ENCODE measurements at places on chromosomes 3 and 15. TPM values are rescaled to one million over a fixed set of nuclear protein-coding genes. Genes with fewer than 3 reads are reported as not detected.
A peak's percentile ranks its signal among the peaks of the same experiment; 100 is the strongest.

DNA sequence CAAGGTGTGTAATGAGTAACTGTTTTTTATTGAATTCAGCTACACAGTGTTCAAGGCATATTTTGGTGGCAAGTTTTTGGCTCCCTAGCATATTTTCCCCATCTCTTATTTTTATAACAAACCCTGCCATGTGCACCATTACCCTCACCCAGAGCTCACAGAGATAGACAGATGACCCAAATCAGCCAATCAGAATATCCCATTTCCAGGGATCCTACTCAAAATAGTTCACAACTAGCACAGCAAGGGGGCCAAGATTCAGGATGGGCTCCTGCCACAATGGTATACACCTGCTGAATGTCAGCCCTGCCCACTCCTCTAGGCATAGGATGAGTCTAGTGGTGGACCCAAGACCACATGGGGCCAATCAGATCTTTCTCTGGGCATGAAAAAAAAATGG lies 78.8 kb upstream of the SETMAR start:
- H3K4me1 ChIP-seq, result no peaks in the 10 kb centered on the region
- H3K27me3 ChIP-seq, result no peaks in the 10 kb centered on the region
- no peaks in the 10 kb centered on the region for H3K36me3 ChIP-seq
- H3K27ac ChIP-seq, result no peak overlapping the region
- no peak for DNase-seq

GRCh38 chr15:98493966-98494511 lies 154.3 kb upstream of the IGF1R start:
- DNase-seq, result no peak
- H3K27ac ChIP-seq, result no peak overlapping the region
- H3K27me3 ChIP-seq, result peaks cover 2% of the 10 kb centered on the region
- H3K4me1 ChIP-seq, result no peaks in the 10 kb centered on the region

GRCh38 chr3:171295484-171296373 lies 164.5 kb downstream of the TNIK start:
- no peak overlapping the region for H3K27ac ChIP-seq
- H3K4me3 ChIP-seq, result no peak overlapping the region
- H3K27me3 ChIP-seq, result no peaks in the 10 kb centered on the region
- no peak for DNase-seq
- H3K4me1 ChIP-seq, result peaks cover 55% of the 10 kb centered on the region
- H3K36me3 ChIP-seq, result peaks cover 14% of the 10 kb centered on the region

DNA sequence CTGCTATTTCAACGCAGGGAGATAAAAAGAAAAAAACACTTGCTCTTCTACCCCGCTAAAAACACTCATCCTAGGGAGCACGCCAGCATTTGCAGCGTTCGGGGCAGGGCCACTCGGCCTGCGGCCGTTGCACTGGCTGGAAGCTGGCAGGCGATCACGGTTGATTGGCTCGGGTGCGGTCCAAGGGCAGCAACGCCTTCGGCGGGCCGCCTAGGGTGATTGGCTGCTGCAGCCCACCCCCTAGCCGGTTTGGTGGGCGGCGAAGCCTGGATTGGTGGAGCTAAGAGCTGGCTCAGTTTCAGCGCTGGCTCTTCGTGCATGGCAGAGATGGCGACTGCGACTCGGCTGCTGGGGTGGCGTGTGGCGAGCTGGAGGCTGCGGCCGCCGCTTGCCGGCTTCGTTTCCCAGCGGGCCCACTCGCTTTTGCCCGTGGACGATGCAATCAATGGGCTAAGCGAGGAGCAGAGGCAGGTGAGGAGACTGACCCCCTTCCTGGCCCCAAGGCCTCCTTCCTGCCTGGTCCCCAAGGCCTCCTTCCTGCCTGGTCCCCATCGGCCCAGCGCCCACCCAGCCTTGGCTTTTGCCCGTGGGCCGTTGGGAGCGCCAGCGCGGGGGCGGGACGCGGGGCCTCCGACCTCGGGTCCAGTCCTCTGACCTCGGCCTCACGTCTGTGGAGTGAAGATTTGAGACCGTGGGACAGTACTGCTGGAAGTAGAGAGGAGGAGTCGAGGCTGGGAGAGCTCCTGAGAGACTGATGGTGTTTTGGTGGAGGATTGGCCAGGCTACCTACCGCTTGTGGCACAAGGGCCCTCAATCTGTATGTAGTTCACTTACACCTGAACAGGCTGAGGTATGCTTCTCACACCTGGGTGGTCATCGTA lies at the start of gene IVD:
IVD (plus strand) TSS at position 295 of the 881 bp plus-strand sequence; CDS start at position 328, 33 bp downstream.
- peak within 1 kb of the TSS; percentile 77 for H3K4me3 ChIP-seq
- H3K36me3 ChIP-seq, result peaks cover 30% of the 10 kb centered on the region
- peak within 1 kb of the TSS; percentile 95 for H3K27ac ChIP-seq
- H3K4me1 ChIP-seq, result peaks cover 47% of the 10 kb centered on the region
- DNase-seq, result peak; percentile 96

The ZIC4 gene
- total RNA-seq, result not detected

The MASP1 gene
- not detected for total RNA-seq

DNA sequence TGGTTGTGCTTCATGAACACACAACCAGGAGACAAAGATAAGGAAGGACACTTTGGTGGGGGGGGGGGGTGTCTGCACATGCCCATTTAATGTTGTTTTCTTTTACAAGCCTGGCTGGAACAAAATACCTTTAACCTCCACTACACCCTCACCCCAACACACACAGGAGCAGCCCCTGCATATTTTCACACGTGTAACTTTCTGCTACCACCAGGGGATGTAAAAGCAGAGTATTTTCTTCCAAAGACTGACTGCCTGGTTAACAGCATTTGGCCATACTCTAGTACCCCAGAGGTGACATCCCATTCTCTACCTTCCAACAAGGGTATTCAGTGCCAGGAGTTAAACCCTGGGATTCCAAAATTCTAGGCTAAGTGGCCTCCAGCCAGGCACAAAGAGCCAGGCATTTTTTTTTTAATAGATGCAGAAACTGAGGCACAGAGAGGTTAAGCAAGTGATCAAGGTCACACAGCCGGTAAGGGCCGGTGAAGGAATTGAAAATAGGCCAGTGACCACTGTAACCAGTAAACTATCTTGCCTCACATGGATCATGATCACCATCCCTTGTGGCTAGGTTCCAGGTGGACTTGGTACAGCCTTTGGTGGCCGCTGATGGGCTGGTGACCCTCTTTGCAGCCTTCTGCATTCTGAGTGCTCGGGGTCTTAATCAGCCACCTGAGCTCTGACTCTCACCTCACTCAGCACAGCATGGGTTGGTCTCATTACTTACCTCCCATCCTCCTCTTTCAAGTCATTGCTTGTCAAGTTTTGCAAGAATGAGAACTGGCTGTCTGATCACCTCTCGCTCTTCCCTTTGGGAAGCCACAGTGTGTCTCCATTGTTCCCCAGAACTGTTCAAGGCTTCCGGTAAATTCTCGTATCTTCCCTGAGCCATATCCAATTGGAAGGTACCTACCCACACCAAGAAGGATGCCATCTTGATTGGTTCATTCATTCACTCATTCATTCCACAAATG lies 20.4 kb downstream of the MAGI1 start:
- DNase-seq, result no peak
- H3K27ac ChIP-seq, result no peak overlapping the region
- peaks cover 3% of the 10 kb centered on the region for H3K27me3 ChIP-seq
- no peaks in the 10 kb centered on the region for H3K4me1 ChIP-seq
- no peak overlapping the region for H3K4me3 ChIP-seq

DNA sequence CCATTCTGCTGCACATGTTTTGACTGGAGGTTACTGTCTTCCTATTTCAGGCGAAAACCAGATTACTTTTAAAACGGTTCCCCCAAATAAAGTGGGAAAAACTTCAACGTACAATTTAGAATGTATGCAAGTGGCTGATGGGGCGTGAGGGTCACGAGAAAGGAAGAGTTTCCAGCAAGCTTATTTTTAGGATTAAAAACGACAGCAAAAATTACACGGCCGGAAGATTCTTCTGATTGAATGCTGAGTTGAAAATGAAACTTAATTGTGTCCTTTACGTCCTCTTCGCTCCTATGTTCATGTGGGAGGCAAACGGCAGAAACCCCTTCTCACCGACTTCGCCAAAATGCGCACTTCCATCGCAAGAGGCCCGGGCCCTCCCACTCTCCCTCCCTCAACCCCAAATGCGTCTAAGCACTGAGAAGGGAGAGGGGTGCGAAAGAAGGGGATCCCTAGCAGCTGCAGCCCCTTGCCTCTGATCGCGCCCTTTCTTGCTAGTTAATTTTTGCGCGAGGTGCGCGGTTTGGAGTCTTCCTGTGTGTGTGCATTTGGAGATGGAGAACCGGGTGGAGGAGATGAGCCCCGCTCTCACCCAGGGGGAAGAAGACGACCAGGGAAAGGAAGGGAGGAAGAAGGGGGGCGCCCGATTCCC lies 656 bp downstream of the CD47 start:
- no peak overlapping the region for H3K4me3 ChIP-seq
- peaks cover 9% of the 10 kb centered on the region for H3K36me3 ChIP-seq
- peak overlapping the region; percentile 99 for H3K27ac ChIP-seq
- DNase-seq, result peak; percentile 75
- H3K27me3 ChIP-seq, result no peaks in the 10 kb centered on the region
- H3K4me1 ChIP-seq, result peaks cover 29% of the 10 kb centered on the region

The CEP152 gene
- total RNA-seq, result 39.7 TPM

GRCh38 chr3:14405360-14406238 lies 3.2 kb downstream of the SLC6A6 start:
- no peak for DNase-seq
- peaks cover 50% of the 10 kb centered on the region for H3K4me1 ChIP-seq
- no peaks in the 10 kb centered on the region for H3K27me3 ChIP-seq
- peaks cover 38% of the 10 kb centered on the region for H3K36me3 ChIP-seq

The CRYGS gene
- 2.6 TPM for total RNA-seq

GRCh38 chr15:61188168-61188567 lies 40.9 kb downstream of the RORA start:
- H3K4me1 ChIP-seq, result no peaks in the 10 kb centered on the region
- H3K36me3 ChIP-seq, result no peaks in the 10 kb centered on the region
- no peak overlapping the region for H3K4me3 ChIP-seq
- no peak overlapping the region for H3K27ac ChIP-seq
- peaks cover 16% of the 10 kb centered on the region for H3K27me3 ChIP-seq

DNA sequence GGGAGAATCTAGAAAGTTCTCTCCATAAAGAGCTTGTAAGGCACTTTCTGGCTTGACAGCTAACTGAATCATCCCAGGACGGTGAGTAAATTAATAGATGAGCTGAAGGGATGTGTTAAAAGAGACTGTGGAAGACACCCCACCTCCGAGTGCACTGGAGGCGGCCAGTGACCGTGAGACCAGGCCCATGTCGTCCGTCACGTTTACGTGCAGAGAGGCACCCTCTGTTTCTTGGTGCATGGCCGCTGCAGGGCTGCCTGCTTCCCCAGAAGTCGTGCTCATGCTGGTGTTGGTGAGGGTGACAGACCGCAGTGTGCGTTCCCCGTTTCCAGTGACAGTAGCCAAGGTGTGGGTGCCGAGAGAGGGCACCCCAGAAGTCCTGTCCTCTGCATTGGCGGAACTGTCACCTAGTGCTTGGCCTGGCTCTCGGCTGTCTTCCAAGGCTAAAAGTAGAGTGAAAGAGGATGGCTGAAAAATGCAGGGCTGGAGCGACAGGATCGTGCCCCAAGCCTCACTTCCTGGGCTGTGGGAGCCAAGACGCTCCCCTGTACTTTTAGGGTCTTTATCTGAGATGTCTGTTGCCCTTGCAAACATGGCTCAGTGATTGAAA lies 41.1 kb downstream of the HEG1 start:
- no peak for DNase-seq
- peaks cover 25% of the 10 kb centered on the region for H3K4me1 ChIP-seq
- H3K27ac ChIP-seq, result no peak overlapping the region
- H3K36me3 ChIP-seq, result peaks cover 60% of the 10 kb centered on the region

The SLC15A2 gene
- 1.7 TPM for total RNA-seq

DNA sequence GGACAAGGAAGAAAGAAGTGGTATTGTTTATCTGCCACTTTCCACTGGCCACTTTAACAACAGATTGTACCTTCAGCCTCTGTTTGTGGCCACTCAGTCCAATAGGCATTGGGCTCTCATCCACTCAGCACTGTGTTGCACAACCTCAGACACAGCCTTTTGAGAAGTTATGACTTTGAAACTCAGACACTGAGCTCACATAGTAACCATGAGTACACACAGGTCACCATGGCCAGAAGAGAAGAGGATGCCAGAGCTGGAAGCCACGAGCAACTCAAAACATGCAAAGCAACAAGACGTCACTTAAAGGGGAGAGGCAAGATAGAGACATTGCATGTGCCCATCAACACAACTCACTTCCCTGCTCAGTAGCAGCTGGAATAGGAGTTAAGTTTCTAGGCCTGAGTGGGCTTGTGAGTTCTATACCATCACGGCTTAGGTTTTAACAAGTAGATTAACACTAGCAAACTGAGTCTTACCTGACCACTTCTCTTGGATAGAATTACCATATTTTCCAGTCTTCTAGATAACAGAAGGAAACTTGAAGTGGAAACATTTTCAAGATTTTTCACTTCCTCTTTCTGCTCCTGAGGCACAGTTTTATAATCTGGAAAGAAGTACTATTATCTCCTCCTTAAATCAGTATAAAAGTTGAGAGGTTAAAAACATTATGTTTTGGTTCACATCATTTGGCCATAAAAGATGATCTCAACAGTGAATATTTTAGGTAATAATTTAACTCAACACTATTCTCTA lies 103.5 kb downstream of the IMPG2 start:
- H3K4me1 ChIP-seq, result peaks cover 21% of the 10 kb centered on the region
- H3K4me3 ChIP-seq, result no peak overlapping the region
- no peak for DNase-seq
- no peaks in the 10 kb centered on the region for H3K36me3 ChIP-seq
- no peak overlapping the region for H3K27ac ChIP-seq

The GOLGA8T gene
- total RNA-seq, result 0.18 TPM

GRCh38 chr3:25589104-25589782 lies 75.5 kb downstream of the TOP2B start:
- DNase-seq, result no peak
- H3K4me3 ChIP-seq, result no peak overlapping the region
- H3K36me3 ChIP-seq, result no peaks in the 10 kb centered on the region
- H3K27ac ChIP-seq, result no peak overlapping the region
- no peaks in the 10 kb centered on the region for H3K27me3 ChIP-seq

The PLCH1 gene
- total RNA-seq, result 0.20 TPM

DNA sequence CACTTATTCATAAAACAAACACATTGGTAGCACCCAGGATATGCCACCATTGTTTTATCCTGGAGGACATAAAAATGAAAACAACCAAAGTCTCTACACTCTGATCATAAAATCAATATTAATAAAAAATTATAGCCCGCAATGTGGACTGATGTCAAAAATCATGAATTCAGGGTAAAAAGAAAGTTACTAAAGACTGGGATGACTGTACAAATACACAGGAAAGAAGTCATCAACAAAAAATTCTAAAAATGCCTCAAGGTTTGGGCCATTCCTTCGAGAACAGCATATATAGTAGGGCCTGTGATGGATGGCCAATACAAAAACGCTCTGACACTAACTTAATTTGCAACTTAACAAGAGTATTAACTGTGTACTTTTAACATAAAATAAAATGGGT lies 76.8 kb downstream of the THBS1 start:
- no peaks in the 10 kb centered on the region for H3K4me1 ChIP-seq
- H3K27me3 ChIP-seq, result peaks cover 2% of the 10 kb centered on the region

- no peaks in the 10 kb centered on the region for H3K27me3 ChIP-seq
- no peaks in the 10 kb centered on the region for H3K36me3 ChIP-seq
- no peak for DNase-seq
- H3K4me3 ChIP-seq, result no peak overlapping the region
- H3K27ac ChIP-seq, result no peak overlapping the region
These were observed 44.6 kb upstream of the VILL start for GRCh38 chr3:37945807-37946530.
